GM12864 (cell line): ENCODE measurements at places on chromosomes 2 and 18.

DNA sequence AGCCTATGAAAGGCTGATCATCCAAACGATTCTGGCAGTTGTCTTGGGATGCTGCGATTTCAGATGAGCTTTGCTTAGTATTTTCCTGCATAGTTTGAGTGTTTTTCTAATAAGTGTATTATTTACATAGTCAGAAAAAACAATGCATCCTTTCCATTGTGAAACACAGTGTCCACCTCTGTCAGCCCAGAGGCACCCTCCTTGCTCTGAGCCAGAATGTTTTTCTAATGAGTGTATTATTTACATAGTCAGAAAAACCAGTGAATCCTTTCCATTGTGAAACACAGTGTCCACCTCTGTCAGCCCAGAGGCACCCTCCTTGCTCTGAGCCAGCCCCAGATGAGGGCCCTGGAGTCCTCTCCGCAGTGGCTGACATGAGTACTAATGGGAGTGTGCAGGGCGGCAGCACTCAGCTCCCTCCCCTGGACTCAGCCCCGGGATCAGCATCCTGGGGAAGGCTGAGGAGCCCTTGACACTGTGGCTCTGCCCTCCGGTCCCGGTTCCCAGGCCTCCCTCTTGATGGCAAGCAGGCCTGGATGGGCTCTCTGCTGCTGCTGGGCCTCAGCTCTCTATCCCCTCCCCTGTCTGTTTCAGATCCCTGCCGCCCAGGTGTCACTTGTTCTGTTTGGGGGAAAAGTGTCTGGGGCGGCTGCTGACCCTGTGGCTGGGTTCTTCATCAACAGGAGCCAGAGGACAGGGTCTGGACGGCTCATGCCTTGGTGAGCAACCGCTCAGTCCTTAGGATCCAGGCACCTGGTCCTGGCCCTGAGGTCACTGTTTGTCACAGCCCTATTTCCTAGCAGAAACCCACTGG is 5.9 kb downstream of the MFSD2B start:
- no peak for DNase-seq

DNA sequence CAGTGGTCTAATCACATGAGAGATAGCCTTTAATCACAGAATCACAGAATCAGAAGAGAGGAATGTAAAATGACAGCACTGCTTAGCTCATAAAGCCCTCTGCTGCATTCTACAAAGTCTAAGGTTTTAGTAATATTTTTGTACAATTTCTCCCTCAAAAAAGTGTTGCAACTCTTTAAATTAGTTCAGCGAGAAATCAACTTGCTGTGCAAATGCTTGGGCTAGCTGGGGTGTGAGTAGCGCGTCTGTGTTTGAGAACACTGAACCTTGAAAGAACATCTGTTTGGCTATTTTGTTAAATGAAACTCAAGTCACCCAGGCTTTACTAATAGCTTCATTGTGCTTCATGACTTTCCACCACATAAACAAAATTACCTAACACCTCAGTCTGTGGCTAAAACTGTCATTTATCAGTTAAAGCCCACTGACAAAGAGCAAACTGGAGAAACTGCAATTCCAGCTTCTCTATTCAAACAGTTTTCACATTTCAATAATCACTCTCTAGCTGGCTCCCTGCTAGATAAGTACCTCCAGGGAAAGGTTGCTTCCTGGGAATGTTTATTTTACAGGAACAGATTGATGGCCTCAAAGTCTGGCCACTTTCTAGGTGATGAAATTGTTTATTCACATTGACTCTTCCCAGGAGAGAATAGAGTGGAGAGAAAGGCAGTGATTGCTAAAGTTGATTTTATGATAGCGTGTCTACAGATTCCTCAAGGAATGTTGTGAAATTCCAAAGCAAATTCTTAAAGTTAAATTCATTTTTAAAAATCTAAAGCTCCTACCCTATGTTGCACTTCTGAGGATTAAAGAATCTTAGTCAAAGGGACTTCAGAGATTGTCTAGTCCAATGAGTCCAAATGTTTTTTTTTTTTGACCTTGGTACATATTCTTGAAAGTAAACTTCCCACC is 36.0 kb upstream of the STAT1 start:
- DNase-seq, result no peak

DNA sequence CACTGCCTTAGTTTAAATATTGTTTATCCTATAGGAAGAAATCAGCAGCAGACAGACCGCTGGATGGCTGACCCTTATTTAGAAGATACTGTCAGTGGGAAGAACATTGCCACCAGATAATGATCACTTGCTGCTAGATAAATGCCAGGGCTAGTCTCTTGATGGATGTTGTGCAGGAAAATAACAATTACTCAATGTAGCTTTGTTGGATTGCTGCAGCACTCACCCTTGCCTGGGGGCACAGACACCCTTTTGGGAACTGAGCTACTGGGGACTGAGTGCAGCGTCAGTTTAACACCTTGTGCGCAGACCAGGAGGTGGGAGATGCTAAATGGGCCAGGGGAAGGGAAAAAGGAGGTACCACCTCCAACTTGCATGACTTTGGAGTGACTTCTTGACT is 64.2 kb upstream of the CAPN13 start:
- no peak for DNase-seq

DNA sequence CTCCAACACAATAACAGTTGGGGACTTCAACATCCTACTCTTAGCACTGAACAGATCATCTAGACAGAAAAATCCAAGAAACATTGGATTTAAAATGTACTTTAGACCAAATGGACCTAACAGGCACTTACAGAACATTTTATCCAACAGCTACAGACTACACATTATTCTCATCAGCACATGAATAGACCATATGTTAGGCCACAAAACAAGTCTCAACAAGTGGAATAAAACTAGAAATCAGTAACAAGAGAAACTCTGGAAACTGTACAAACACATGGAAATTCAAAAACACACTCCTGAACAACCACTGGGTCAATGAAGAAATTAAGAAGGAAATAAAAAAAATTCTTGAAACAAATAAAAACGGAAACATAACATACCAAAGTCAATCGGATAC is 117.5 kb downstream of the ACVR1 start:
- no peak for DNase-seq

- DNase-seq, result no peak
These were observed 913.5 kb downstream of the TDRD15 start for GRCh38 chr2:22037274-22037673.

DNA sequence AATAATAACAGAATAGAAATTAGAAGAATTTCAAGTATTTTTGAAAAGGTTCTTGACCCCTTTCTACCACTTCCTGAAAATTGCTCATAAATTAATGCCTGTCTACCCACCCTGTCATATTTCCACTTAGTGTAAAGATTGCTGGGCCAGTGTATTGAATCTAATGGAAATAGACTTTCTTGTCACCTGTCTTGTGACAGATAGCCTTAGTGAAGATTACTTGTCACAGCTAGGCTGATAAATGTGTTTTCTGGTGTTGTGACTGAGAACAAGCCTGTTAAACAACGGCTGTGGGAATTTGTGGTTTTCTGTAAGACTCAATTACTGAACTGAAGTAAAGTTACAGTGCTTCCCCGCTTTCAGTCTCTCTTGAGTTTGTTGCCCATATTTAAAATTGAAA is 37.0 kb downstream of the PIK3C3 start:
- DNase-seq, result no peak

GRCh38 chr2:173940208-173941020 is 24.8 kb downstream of the SP3 start:
- no peak for DNase-seq

DNA sequence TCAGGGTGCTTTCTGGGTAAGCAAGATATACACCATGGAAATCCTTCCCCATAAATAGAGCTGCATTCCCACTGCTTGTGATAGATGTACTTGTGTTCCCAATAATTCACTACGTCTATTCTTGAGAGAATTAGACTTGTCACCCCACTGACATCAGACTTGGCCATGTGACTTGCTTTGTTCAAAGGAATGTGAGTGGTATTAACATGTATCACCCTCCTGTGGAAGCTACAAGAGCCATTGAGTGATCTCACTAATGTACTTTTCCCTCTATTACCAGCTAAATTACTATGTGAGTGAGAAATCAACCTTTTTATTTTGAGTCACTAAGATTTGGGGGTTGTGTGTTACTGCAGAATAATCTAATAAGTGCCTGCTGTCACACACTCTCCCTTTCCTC is 176.0 kb downstream of the CCDC178 start:
- DNase-seq, result no peak

DNA sequence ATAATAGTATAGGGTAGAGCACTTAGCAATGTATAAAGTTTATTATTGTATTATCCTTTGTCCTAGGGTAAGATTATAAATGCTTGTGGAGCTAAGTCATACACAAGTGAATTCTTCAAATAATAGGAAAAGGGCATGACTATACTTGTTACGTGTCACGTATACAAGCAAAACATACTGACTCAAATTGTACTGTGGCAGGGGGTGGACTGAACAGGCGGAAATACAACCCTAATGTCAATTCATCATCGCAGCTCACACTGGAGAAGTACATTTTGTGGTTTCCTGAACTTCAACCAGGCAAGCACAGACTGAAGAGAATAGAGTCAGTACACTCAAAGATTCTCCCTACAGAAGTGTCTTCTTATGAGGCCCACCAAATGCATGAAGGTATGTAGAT is 201.0 kb downstream of the MBD2 start:
- no peak for DNase-seq
